ENCODE measurements at places on chromosomes 6 and 20. TPM values are rescaled to one million over a fixed set of nuclear protein-coding genes. Genes with fewer than 3 reads are reported as not detected.

DNA sequence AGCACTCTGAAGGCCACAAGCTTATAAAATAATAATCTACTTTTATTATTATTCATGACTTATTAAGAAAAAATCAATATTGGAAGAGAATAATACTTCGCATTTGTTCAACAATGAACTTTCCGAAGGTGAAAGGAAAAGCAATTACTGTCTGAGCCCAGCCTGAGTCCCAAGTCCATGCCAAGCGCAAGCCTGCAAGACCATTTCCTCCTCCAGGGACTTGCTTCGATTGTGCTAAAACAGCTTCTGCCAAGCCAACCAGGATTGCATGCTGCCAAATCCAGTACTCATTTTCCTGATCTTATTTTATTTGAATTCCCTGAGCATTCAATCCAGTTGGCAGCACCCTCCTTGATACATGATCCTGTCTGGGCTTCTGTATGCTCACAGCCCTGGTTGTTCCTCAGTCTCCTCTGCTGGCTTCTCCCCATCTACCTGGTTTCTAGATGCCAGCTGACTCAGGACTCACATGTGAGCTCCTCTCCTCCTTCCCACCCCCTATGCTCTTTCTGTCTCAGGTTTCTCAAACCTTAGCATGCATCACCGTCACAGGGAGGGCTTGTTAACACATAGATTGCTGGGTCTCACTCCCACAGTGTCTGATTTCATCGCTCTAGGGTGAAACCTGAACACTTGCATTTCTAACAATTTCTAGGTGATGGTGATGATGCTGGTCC is 55.9 kb upstream of the PSMF1 start:
- DNase-seq, result no peak

GRCh38 chr20:52083627-52084232 is 107.8 kb downstream of the ZFP64 start:
- peak; percentile 64 for DNase-seq

GRCh38 chr6:82995066-82995465 is 70.6 kb downstream of the UBE3D start:
- no peak for DNase-seq

DNA sequence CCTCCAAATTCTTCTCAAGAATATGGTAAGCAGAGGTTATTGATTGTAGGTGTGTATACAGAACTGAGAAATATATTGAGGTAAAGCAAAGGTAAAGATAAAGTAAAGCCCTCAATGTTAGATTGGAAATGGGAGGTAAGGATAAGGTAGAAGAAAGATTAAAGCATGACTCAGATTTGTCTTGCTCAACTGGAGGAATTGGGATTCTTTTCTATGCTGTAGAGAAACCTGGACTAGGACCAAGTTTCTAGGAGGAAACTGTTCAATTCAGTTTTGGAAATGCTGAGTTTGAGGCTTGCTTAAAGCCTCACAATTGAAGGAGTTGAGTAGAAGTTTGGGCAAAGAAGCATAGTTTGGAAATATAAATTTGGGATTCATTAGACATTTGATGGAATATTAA is 634.0 kb upstream of the PTCHD4 start:
- no peak for DNase-seq

DNA sequence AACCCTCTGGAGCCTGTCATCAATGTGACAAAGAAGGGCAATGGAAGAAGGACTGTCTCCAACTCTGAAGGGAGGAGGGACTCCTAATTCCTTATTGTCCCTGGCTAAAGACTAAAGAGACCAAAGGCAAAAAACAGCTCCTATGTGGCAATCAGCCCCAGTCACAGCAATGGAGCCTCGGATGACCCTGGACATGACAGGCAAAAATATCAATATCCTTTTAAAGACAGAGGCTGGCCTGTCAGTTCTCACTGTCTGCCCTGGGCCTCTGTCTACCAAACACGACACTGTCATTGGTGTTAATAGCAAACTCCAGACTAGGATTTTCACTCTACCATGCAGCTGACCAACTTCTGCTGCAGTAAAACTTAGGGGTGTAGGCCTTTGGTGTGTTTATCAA is 38.0 kb upstream of the POU5F1 start:
- no peak for DNase-seq

GRCh38 chr20:63484236-63484635 is 11.8 kb upstream of the KCNQ2 start:
- DNase-seq, result no peak

GRCh38 chr6:166738386-166739116 is 111.5 kb upstream of the RPS6KA2 start:
- DNase-seq, result no peak

DNA sequence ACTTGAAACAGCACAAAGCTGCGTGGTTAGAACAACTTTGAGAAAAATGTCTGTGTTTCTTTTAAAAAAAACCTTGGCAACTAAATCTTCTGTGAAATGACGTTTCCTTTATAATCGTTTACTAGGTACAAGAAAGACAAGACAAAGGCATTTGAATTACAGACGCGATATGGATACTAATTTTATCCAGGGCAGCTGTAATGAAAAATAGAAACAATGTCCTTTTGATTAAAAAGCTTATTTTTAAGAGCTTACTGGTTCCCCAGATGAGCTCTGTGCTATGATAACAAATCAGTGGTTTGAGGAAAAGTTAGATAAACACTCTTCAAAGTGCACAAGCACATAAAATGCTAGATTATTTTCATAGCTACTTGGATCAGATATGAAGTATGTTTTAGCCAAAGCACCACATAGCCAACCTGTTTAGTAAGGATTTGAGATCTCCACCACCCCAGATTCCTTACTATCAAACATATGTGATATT is 1.6 kb upstream of the SYNCRIP start:
- DNase-seq, result no peak

DNA sequence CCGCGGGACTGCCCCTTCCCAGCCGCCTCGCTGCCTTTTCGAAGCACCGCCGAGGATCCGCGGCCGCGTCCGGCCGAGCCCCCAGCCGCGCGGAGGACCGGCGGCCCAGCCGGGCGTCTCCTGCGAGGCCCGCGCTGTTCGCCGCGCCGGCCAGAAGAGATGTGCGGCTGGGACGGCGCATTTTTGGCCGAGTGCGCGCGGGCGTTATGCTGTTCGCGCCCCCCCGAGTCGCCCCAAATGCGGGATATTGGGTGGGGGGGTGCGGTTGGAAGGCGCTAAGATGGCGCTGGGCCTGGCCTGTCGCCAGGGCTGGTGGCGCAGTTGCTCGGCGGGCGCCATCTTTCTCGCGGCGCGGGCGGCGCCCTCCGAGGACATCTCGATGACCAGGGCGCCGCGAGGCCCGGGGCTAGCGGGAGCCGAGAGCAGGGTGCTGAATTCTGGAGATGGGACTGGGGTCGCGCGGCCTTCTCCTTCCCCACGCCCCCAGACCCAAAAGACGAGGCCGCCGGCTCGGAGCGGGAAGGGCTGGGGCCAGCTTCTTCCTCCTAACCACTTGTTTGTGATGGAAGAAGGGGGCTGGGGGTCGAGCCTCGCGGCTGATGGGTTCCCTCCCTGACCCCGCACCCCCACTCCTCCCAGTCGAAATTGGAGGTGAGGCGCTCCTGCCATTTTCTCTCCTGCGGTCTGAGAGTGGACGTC is 1.5 kb downstream of the BICRAL start:
- DNase-seq, result peak; percentile 78

DNA sequence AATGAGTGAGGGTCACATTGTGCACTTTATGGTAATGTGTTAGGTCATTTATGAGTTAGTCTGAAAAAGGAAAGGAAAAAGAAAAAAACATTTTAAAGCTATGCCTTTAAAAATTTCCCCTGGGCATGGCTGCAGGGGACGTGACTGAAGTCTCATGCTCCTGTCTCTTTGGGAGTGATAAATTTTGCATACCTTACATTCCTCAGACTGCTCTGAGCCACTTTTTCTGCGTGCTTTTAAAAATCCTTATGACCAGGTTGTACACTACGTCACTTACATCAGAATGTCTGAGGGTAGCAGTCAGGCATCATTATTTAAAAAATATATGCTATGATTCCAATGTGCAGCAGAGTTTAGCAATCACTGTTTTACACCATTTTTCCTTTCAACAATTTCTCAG is 121.2 kb downstream of the RFPL4B start:
- no peak for DNase-seq

DNA sequence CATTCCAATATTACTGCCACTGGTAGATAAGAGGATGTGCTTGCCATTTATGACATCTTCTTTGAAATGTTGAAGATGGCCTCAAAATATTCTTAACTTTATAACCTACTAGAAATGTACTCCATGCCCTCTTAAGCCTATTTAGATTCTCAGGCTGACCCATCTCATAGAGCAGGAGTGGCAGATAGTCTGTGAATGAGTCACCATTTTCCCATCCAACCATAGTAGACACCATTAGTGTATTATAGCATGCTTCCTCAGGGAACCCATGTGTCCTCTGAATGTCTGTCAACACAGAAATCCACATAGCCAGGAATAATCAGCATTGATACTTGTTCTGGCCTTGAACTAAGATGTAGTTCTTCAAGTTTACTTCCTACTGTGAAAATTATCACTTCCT is 150.2 kb downstream of the IMPG1 start:
- DNase-seq, result no peak

DNA sequence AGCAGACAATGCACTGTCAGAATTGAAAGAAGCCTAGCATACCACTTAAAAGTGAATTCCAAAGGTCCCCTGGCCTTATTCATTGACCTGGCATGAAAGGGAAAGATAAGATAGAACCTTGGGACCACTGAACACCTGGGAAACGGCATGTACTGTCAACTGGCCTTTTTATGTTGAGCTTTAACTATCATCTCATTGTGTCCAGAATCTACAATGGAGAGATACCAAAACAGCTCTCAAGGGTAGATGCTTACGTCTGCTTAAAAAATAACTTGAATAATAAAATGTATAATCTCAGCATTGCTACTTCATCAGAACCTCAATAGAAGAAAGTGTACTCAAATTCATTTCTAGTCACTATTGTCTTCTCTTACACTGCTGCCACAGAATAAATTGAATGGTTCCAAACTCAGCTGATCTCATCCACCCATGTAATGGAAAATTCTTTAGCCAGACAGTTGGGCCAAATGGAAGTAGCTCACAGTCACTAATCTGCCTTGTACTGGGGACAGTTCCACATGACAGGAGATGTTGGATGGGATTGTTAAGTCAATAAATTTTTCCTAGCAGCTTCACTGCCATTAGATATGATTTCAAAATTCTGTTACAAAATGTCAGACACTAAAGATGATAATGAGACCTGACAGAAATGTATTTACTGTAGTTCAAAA is 93.8 kb downstream of the MLIP start:
- DNase-seq, result no peak

GRCh38 chr20:41482647-41483552 is 116.3 kb upstream of the EMILIN3 start:
- DNase-seq, result no peak

DNA sequence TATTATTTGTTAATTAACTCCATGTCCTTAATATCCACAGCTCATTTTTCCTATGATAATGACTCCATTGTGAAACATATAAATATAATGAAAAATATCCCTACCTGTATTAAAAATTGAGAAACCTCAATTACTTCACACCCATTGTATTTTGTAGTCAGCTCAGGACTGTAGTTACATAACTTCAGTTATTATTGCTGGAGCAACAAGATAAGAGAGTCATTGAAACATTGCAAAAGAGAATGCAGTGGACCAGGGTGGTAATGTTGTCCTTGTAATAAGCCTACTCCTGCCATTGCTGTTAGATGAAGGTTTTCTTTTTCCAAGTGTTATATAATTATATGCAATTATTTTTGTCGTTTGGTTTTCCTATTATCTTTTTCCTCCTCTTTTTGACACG is 184.4 kb downstream of the PRL start:
- no peak for DNase-seq

- DNase-seq, result no peak
These were observed 11.7 kb upstream of the SCUBE3 start for GRCh38 chr6:35202066-35202546.

GRCh38 chr6:33600761-33601160 is 20.4 kb upstream of the ITPR3 start:
- no peak for DNase-seq

DNA sequence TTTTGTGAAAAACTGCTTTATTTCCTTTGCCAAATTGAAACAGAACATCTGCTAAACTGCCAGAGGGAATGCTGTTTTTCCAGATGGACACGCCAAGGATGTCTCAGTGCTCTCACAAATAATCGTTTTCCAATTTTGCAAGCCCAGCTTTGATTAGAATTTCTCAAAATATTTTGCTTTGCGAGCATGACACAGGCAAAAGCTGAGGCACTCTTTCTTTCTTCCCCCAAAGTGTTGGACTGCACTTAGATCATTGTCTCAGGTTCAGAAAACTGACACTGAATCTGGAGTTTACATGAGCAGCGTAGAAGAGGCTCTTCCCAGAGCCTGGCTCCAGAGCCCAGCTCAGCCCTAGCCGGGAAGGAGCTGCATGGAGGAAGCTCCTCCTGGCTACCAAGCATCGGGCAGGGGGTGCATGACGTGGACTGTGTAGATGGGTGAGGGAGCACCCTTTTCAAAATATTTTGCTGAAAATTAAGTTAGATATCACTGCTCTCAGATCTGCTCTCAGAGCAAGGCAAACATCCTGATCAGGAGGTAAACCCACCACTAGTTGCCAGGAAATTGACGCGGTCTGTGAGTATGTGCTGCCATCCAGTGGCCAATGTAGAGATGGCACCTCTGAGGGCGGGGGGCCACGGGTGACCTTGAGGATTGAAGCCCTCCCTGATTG is 107.5 kb downstream of the SLC22A3 start:
- DNase-seq, result peak; percentile 56

DNA sequence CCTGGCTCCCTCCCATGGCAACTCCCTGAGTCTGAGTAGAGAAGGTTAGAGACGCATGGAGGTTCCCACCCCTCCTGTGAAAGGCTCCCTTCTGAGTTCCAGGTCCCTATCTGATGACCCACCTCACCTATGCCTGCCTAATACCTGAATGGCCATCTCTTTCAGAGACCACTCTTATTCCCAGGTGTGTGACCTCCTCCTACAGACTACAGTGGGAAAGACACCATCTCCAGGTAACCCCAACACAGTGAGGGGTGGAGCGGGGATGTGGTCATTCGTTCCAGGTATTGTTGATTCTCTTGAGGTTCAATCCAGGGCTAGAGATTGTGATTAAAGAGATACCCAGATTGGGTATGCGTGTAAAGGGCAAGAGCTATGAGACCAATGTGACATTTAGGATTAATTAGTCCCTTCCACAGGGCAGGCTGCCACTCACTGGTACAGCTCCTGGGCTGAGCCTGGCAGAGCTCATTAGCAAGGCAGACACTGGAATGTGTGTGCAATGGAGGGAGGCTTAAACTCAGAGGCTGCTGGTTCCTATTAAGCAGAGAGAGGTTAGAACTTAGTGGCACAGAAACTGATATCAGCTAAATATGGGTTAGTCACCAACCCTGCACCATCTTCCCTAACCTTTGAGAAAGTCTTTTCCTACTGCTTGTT is 46.5 kb upstream of the IER3 start:
- no peak for DNase-seq

GRCh38 chr6:7129784-7130569 is 22.2 kb downstream of the RREB1 start:
- DNase-seq, result no peak

The ANKRD6 gene
- total RNA-seq, result 4.8 TPM

The FAM209A gene
- total RNA-seq, result 0.70 TPM

The MLN gene
- total RNA-seq, result not detected

The SIRPA gene
- not detected for total RNA-seq

The CST2 gene
- total RNA-seq, result not detected

The C20orf141 gene
- total RNA-seq, result not detected

The TRIM31 gene
- total RNA-seq, result not detected

The LRRN4 gene
- total RNA-seq, result not detected

The CFAP61 gene
- not detected for total RNA-seq

Measured in OCI-LY7 (cell line).